MM.1S (cell line): ENCODE measurements at places on chromosomes 12 and 14.

DNA sequence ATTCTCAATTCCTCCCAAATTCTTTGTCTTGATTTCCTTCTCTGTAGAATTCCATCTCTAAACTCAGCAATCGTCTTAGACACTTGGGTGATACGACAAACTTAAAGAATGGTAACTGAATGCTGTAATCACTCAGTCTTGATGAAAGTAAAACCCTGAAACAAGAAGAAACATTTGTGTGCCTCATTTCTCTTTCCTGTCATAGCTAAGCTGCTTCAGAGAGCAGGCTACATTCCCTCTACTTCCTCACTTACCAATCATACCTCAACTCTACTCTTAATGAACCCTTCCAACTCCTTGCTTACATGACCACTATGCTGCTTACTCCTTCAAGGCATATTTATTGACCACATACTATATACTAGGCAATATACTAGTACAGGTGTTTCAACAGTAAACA, 8.3 kb downstream of the MAP4K5 start:
- H3K36me3 ChIP-seq = no peaks in the 10 kb centered on the region
- H3K27ac ChIP-seq = no peak overlapping the region
- H3K27me3 ChIP-seq = no peaks in the 10 kb centered on the region
- no peak for DNase-seq
- H3K4me3 ChIP-seq = no peak overlapping the region

- no peaks in the 10 kb centered on the region for H3K27me3 ChIP-seq
- H3K36me3 ChIP-seq = no peaks in the 10 kb centered on the region; the same call in 1 of the 2 replicates
- no peak overlapping the region for H3K27ac ChIP-seq
- no peaks in the 10 kb centered on the region for H3K4me1 ChIP-seq
- H3K4me3 ChIP-seq = no peak overlapping the region
- no peak for DNase-seq
Measured at GRCh38 chr14:68784226-68784910, 8.5 kb downstream of the ZFP36L1 start.

DNA sequence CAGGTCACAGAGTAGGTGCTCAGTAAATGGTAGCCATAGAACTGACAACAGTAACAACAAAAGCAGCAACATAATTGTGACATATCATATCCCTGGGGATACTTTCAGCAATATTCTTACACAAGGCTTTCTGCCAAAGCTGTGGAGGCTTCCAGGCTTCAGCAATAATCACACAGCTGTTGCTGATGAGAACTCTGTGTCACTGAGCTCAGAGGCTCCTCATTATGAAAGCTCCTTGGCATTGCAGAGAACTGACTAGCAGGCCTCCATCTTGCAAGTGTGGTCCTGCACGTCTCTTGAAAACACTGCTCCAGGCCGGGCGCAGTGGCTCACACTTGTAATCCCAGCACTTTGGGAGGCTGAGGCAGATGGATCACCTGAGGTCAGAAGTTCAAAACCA, 97.3 kb upstream of the BTG1 start:
- H3K27me3 ChIP-seq = no peaks in the 10 kb centered on the region
- H3K27ac ChIP-seq = no peak overlapping the region
- no peak for DNase-seq

GRCh38 chr14:85883101-85883500, 353.2 kb downstream of the FLRT2 start:
- no peaks in the 10 kb centered on the region for H3K4me1 ChIP-seq
- H3K27ac ChIP-seq = no peak overlapping the region

DNA sequence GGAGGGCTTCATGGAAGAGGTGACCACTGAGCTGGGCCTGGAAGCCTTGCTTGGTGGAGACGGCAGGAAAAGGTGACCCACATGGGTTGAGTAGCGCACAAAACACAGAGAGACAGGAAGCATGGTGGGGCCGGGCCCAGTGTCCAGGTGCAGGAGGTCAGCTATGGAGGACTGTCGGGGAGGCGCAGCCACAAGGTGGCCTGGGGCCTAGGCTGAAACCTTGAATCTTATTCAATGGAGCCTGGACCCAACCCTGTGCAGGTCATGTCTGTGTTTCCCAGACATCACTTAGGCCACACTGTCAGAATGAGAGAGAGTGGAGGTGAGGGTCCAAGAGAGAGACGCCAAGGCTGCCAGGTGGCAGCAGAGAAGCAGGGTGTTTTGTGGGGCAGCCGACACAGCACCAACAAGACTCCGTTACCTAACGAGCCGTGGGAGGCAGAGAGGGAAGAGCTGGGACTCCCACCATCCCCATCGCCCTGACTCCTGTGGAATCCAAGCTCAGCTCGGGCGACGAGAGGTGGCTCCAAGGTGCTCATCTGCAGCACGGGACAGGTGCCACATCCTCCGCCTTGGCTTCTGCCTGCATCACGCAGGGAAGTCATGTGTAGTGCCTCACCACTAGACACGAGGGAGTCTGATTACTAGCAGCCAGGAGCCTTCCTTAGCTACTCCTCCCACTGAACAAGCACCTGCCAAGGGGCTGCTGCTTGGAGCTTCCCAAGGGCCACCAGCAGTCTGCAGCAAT, 38.7 kb downstream of the DEGS2 start:
- H3K4me1 ChIP-seq = no peaks in the 10 kb centered on the region
- no peaks in the 10 kb centered on the region for H3K36me3 ChIP-seq
- no peak overlapping the region for H3K4me3 ChIP-seq
- no peak overlapping the region for H3K27ac ChIP-seq
- no peaks in the 10 kb centered on the region for H3K27me3 ChIP-seq

- H3K27ac ChIP-seq = no peak overlapping the region
- DNase-seq = no peak
- H3K27me3 ChIP-seq = no peaks in the 10 kb centered on the region
- no peak overlapping the region for H3K4me3 ChIP-seq
- H3K4me1 ChIP-seq = no peaks in the 10 kb centered on the region
- H3K36me3 ChIP-seq = no peaks in the 10 kb centered on the region
Measured at GRCh38 chr12:84218406-84218805, 694.2 kb downstream of the SLC6A15 start.

- H3K4me3 ChIP-seq = no peak overlapping the region
- peak; percentile 31 for DNase-seq
- H3K27me3 ChIP-seq = no peaks in the 10 kb centered on the region
Measured at GRCh38 chr14:99654235-99654985, 9.5 kb downstream of the HHIPL1 start.
